Activated CD4-positive, alpha-beta memory T cell treated with anti-CD3 and anti-CD28 coated beads for 36 hours (primary cell): ENCODE measurements at places on chromosomes 5 and 9. TPM values are rescaled to one million over a fixed set of nuclear protein-coding genes. Genes with fewer than 3 reads are reported as not detected.

GRCh38 chr5:118604106-118604505, 384.2 kb downstream of the DTWD2 start:
- H3K36me3 ChIP-seq = no peaks in the 10 kb centered on the region
- H3K27me3 ChIP-seq = no peaks in the 10 kb centered on the region
- DNase-seq = no peak
- no peak overlapping the region for H3K27ac ChIP-seq
- H3K4me1 ChIP-seq = no peaks in the 10 kb centered on the region

DNA sequence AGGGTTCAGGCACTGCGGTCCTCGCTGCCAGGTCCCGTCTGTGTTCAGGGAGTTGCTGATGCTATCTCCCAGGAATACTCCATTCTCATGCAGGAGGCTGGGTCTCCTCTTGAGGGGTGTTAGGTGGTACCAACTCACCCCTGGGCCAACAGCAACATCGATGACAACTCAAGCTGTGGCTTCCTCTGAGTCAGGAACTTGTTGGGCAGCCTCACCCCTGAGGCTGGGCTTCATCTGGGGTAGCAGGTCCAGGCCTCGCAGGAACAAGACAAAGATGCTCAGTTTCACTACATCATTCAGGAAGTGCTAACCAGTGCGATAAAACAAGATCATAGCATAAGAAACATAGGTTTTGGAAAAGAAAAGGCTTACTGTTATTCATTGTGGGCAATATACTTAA, 125.9 kb downstream of the SYK start:
- no peak for DNase-seq
- H3K4me3 ChIP-seq = no peak overlapping the region
- H3K4me1 ChIP-seq = peaks cover 2% of the 10 kb centered on the region
- no peak overlapping the region for H3K27ac ChIP-seq
- no peaks in the 10 kb centered on the region for H3K36me3 ChIP-seq

DNA sequence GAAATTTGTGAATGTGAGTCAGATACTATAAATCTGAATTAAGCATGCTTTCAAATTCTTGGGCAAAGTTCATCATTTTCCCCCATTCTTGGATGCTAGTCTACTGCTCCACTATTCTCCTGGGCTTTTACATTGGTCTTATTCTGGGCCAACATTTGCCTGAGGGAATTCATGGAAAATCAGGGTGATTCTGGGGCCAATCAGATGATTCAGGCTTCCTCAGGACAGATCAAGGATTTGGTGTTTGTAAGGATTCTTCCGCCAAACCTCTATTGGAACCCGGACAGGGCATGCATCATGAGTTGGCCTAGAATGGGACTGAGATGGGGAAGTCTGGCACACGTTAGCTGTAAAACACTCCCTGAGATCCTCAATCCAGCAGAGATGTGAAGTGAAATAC, 113.8 kb downstream of the MEF2C start:
- no peak overlapping the region for H3K4me3 ChIP-seq
- H3K27me3 ChIP-seq = peaks cover 23% of the 10 kb centered on the region
- no peaks in the 10 kb centered on the region for H3K4me1 ChIP-seq
- H3K36me3 ChIP-seq = no peaks in the 10 kb centered on the region

GRCh38 chr9:130997925-130998596, 10.9 kb upstream of the LAMC3 start:
- peaks cover 13% of the 10 kb centered on the region for H3K27me3 ChIP-seq
- peak; percentile 66 for DNase-seq
- H3K27ac ChIP-seq = no peak overlapping the region
- no peaks in the 10 kb centered on the region for H3K4me1 ChIP-seq

DNA sequence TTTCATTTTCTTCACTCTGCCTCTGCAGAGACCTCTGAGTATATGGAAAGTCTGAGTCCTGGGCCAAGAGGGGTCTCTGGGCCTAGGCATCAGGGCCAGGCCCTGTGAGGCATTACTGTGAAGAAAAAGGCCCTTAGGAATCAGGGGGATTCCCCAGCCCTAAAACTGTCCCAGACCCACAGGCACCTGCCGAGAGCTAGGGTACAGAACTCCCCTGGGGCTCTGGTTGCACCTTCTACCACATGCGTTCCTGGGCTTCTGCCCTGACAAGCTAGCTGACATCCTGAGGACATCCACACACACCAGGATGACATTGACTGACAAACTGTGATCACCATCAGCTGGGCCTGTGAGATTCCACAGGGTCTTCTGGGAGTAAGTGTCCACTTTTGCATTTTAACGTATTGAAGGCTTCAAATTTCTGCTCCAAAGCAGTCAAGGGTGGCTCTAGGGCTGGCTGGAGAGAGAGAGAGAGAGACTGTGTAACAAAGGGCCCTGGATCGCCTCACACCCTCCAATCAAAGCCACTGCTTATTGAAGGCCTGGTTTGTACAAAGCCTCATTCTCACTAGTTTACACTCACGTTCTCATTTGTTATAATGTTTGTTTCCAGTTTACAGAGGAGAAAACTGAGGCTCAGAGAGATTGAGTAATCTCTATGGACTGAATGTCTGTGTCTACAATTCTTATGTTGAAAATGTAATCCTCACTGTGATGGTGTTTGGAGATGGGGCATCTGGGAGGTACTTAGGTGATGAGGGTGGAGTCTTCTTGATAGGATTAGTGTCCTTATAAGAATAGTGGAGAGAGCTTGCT, 45.1 kb downstream of the TGFBI start:
- H3K4me1 ChIP-seq = no peaks in the 10 kb centered on the region
- H3K27me3 ChIP-seq = peaks cover 24% of the 10 kb centered on the region
- H3K27ac ChIP-seq = no peak overlapping the region
- H3K36me3 ChIP-seq = no peaks in the 10 kb centered on the region
- no peak for DNase-seq

C9orf50 gene
- total RNA-seq = not detected

IRX2 gene
- total RNA-seq = not detected
